Effector memory CD8-positive, alpha-beta T cell (primary cell): ENCODE measurements at places on chromosomes 1 and 21.

- no peak overlapping the region for H3K4me3 ChIP-seq
- peaks cover 51% of the 10 kb centered on the region for H3K27me3 ChIP-seq
- H3K4me1 ChIP-seq: no peaks in the 10 kb centered on the region
- H3K27ac ChIP-seq: no peak overlapping the region
- no peaks in the 10 kb centered on the region for H3K36me3 ChIP-seq
These were observed 34.4 kb upstream of the ZNF648 start for GRCh38 chr1:182095946-182096345.

GRCh38 chr1:164785841-164786534 lies 227.0 kb downstream of the PBX1 start:
- peaks cover 10% of the 10 kb centered on the region for H3K27me3 ChIP-seq
- H3K4me3 ChIP-seq: no peak overlapping the region
- no peaks in the 10 kb centered on the region for H3K4me1 ChIP-seq
- H3K36me3 ChIP-seq: no peaks in the 10 kb centered on the region

DNA sequence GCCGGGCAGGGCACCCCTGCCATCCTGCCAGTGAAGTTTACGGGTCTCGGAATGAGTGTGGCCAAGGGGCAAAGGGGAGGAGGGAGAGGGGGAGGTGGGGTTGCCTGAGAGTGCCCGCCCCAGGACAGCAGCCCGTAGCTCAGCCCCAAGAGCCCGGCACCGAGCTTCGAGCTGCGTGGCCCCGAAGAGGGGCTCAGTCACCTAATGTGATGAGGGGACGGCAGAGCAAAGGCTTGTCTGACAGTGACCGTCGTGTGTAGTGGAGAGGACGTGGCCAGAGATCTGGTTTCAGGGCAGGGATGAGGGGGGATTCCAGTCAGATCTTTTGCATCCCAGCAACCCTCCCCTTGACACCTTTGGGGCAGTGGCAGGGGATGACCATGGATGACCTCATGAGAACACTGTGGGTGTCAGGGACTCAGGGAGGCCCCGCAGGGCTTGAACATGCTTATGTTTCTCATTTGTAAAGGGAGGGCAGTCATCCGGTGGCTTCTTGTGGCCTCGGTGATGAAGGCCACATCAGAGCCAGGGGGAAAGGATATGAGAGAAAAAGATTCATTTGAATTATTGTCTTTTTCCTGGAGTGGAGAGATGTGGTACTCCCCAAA lies 1.1 kb upstream of the TRPM2 start:
- H3K27ac ChIP-seq: no peak overlapping the region
- H3K36me3 ChIP-seq: peaks cover 3% of the 10 kb centered on the region
- peaks cover 32% of the 10 kb centered on the region for H3K4me1 ChIP-seq
- H3K4me3 ChIP-seq: peak overlapping the region; percentile 82

DNA sequence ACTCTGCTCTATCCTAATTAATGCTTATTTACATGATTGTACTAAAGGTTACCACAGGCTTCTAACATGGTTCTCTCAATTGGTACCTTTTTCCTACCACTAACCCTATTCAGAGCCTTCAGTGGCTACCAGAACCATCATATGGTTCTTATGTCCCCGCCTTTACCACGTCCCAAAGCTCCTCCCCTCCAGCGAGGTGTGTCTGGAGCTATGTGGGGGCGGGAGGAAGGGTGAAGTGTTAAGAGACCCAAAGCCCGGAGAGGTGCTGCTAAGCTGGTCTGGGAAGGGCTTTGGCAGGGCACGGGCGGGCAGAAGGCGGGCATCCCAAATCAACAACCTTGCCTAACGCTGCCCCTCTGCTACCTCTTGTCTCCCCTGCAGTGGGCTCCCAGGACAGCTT lies 10.0 kb downstream of the SPATA46 start:
- H3K4me1 ChIP-seq: no peaks in the 10 kb centered on the region
- no peak for DNase-seq
- no peak overlapping the region for H3K27ac ChIP-seq

GRCh38 chr1:114023377-114023776 lies 44.1 kb downstream of the OLFML3 start:
- DNase-seq: no peak
- H3K36me3 ChIP-seq: no peaks in the 10 kb centered on the region
- H3K4me1 ChIP-seq: no peaks in the 10 kb centered on the region
- H3K4me3 ChIP-seq: no peak overlapping the region
- H3K27ac ChIP-seq: no peak overlapping the region

- DNase-seq: no peak
- H3K27me3 ChIP-seq: no peaks in the 10 kb centered on the region
These were observed 11.1 kb upstream of the UBE2U start for GRCh38 chr1:64192290-64192689.

DNA sequence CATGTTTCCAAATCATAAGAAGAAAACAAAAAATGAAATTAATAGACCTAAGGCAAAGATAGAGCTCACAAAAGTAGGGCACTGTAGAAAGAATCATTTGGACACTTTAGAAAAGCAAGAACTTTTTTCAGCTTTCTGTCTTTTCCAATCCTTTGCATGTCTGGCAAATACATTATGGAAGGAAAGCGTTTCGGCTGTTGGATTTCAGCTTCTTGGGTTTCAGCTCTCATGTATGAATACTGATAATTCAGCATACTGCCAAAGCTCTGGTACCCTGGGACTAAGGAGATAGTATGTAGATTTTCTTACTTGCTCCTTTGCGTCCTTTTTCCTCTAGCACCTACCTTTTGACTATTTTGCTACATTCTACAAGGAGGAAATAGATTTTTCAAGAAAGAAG lies 375.9 kb downstream of the BRINP3 start:
- no peaks in the 10 kb centered on the region for H3K4me1 ChIP-seq
- no peaks in the 10 kb centered on the region for H3K36me3 ChIP-seq
- no peak overlapping the region for H3K4me3 ChIP-seq
- no peaks in the 10 kb centered on the region for H3K27me3 ChIP-seq
- no peak for DNase-seq
- no peak overlapping the region for H3K27ac ChIP-seq

- H3K4me3 ChIP-seq: no peak overlapping the region
- no peak for DNase-seq
- H3K4me1 ChIP-seq: no peaks in the 10 kb centered on the region
- H3K27me3 ChIP-seq: peaks cover 65% of the 10 kb centered on the region
- H3K27ac ChIP-seq: no peak overlapping the region
These were observed 6.7 kb upstream of the EVI5 start for GRCh38 chr1:92791487-92792066.

DNA sequence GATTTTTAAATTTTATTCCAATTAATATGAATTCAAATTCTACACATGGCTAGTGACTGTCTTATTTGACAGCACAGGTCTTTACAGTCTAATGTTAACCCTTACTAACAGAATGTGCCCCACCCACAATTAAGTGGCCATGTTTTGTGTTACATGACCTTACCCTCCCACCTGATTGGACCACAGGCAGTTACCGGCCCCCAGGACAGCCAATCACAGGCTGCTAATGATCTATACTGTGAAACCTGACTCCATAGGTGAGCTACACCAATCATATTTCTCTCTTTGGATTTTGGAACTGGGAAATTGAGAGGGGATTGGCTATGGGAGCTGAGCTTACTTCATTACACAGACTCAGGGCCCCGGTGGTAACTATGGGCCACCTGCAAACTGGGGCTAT lies 27.5 kb downstream of the ZP4 start:
- no peak for DNase-seq
- H3K36me3 ChIP-seq: no peaks in the 10 kb centered on the region
- H3K4me3 ChIP-seq: no peak overlapping the region
- H3K27me3 ChIP-seq: peaks cover 5% of the 10 kb centered on the region

DNA sequence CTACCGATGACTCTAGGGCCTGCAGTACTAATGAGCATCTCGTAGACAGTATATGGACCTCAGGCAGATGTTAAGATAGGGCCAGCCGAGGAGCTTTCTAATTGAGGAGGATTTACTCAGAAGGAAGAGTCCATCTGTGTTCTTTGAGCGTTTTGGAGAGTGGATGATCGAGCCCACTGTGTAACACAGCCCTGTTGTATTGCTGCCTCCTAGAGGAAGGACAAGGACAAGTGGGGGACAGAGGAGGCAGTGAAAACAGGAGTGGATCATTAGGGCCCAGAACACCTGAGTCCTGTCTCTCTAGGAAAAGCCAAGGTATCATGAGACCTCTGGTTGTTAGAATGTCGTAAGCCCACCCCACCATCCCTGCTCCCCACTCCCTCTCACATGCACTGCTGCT lies 62.9 kb downstream of the TBX19 start:
- no peaks in the 10 kb centered on the region for H3K27me3 ChIP-seq
- no peak for DNase-seq
- H3K4me3 ChIP-seq: peak overlapping the region; percentile 66
- H3K36me3 ChIP-seq: peaks cover 16% of the 10 kb centered on the region
- H3K4me1 ChIP-seq: peaks cover 63% of the 10 kb centered on the region

- no peaks in the 10 kb centered on the region for H3K4me1 ChIP-seq
- peaks cover 3% of the 10 kb centered on the region for H3K36me3 ChIP-seq
- no peak overlapping the region for H3K27ac ChIP-seq
- H3K4me3 ChIP-seq: no peak overlapping the region
- H3K27me3 ChIP-seq: peaks cover 25% of the 10 kb centered on the region
These were observed 404.0 kb downstream of the PRDM2 start for GRCh38 chr1:14103878-14104430.

- H3K27ac ChIP-seq: no peak overlapping the region
- H3K4me1 ChIP-seq: no peaks in the 10 kb centered on the region
- peaks cover 2% of the 10 kb centered on the region for H3K36me3 ChIP-seq
- DNase-seq: no peak
- H3K27me3 ChIP-seq: no peaks in the 10 kb centered on the region
These were observed 76.8 kb downstream of the KCNJ15 start for GRCh38 chr21:38333301-38334272.

GRCh38 chr1:43632135-43632670 lies 17.7 kb upstream of the KDM4A start:
- DNase-seq: no peak
- H3K27me3 ChIP-seq: peaks cover 24% of the 10 kb centered on the region
- no peaks in the 10 kb centered on the region for H3K4me1 ChIP-seq
- no peak overlapping the region for H3K4me3 ChIP-seq

- H3K27ac ChIP-seq: no peak overlapping the region
- no peak for DNase-seq
- peaks cover 35% of the 10 kb centered on the region for H3K27me3 ChIP-seq
- H3K4me1 ChIP-seq: no peaks in the 10 kb centered on the region
- H3K36me3 ChIP-seq: no peaks in the 10 kb centered on the region
These were observed 124.6 kb downstream of the KIF26B start for GRCh38 chr1:245279346-245279745.

DNA sequence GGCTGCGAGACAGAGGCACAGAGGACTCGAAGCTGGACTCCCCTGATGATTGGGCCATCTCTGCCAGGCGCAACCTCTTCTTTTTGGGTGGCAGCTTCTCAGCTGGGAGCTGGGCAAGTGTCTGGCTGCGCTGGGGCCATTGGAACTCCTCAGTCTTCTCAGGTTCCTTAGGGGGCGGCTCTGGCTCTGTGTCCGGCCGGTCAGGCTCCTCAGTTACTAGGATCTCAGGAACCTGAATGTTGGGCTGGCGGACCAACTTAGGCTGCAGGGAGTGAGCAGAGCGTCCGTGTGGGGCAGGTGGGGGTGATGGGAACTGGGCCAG lies 97.5 kb upstream of the EDN2 start:
- no peak overlapping the region for H3K4me3 ChIP-seq
- peaks cover 4% of the 10 kb centered on the region for H3K36me3 ChIP-seq
- H3K27ac ChIP-seq: no peak overlapping the region
- no peak for DNase-seq
- H3K4me1 ChIP-seq: peaks cover 12% of the 10 kb centered on the region
- H3K27me3 ChIP-seq: no peaks in the 10 kb centered on the region

DNA sequence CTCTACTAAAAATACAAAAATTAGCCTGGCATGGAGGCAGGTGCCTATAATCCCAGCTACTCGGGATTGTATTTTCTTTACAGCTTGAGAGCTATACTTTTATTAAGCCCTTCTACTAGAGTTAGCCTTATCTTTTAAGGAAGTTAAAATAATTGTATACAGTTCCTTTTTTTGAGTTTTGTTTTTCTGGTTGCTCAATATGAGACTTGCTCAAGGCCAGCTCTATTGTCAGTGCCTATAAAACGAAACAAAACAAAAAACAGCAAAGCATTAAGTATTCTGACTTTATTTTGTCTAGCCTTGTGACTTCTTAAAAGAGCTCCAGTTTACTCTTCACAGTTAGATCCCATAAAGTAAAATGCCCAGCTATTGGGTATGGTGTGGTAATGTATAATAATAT lies 17.2 kb downstream of the PKN2 start:
- H3K36me3 ChIP-seq: peaks cover 5% of the 10 kb centered on the region
- no peak overlapping the region for H3K4me3 ChIP-seq
- H3K4me1 ChIP-seq: peaks cover 42% of the 10 kb centered on the region
- no peak for DNase-seq
- no peak overlapping the region for H3K27ac ChIP-seq
- H3K27me3 ChIP-seq: no peaks in the 10 kb centered on the region

DNA sequence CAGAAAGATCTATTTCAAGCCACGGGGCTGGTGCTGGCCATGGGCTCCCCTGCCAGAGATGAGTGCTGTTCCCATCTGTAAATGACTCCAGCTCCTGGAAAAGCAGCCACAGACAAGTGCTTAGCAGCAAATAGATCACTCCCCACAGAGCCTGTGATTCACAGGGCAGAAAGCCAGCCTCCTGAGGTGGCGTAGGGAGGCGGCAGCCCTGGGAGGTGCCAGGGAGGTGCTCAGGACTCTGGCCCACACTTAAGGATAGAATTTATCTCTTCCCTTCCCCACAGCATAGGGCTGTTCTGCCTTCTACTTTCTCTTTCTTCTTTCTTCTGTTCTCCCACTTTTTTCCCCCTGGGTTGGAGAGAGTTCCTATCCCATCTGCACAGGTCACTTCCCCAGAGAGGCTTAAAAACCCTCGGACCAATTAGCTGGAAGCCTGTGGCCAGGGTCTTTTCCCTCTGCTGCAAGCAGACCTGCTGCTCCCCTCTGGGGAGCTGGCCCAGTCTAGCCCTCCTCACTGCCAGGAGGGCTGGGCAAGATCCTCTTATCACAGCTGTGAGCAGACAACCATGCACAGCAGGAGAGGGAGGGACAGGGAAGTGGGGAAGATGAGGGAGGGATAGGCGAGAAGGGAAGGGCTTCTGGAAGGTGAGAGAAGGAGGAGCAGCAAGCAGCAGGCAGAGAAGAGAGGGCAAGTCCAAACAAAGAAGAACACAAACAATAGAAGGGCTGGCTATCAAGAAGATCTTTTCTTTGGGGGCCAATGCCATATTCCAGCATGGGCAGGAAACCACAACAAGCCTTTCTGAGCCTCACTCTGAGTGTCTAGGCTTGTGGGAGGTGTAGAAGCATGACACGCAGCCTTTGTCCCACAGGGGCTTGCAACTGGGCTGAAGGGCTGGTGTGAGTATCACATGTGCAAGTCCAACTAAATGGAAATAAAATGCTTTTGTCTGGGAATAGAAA lies 41.0 kb downstream of the KCND3 start:
- H3K36me3 ChIP-seq: no peaks in the 10 kb centered on the region
- H3K27ac ChIP-seq: no peak overlapping the region
- H3K27me3 ChIP-seq: peaks cover 78% of the 10 kb centered on the region
- no peak overlapping the region for H3K4me3 ChIP-seq
- H3K4me1 ChIP-seq: no peaks in the 10 kb centered on the region
- DNase-seq: no peak

DNA sequence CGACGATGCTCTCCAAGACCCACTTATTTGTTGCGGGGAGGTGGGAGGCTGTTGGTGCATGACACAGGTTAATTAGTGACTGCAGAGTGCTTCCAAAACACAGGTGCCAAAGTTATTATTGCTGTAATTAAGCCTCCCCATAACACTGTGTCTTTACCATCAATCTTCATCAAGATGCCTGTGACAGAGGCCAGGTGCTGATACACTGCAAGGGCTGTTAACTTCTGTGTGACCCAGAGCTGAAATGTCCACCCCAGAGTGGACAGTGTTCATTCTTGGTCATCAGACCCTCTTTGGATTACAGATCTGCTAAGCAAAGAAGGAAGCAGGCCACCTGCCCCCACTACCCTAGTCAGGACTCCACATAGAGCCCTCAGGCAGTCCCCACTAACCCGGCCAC lies 55.5 kb downstream of the CAPN8 start:
- H3K4me1 ChIP-seq: no peaks in the 10 kb centered on the region
- H3K36me3 ChIP-seq: no peaks in the 10 kb centered on the region
- H3K27ac ChIP-seq: no peak overlapping the region
- no peak overlapping the region for H3K4me3 ChIP-seq
- no peaks in the 10 kb centered on the region for H3K27me3 ChIP-seq
